Foreskin keratinocyte (primary cell): ENCODE measurements at places on chromosomes 3 and 15. TPM values are rescaled to one million over a fixed set of nuclear protein-coding genes. Genes with fewer than 3 reads are reported as not detected.

DNA sequence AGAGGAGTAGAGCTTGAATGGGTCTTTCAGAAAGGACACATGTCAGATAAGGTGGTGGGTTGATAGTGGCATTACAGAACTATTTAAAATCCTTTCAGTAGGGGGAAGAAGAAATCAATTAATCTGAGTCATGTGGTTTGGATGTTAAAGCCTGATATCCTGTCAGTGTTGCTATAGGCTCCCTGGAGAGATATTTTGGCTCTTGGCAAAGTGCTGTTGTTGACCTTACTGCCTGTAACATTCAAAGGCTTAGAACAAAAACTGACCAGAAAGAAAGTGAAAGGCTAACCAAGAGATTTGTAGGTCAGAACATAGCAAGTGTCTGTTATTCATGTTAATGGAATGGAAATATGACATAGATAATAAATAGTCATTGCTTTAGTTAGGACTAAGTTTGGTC, 552.9 kb downstream of the DIPK2A start:
- DNase-seq = no peak

- DNase-seq = no peak
These were observed 24.4 kb upstream of the COPG1 start for GRCh38 chr3:129224984-129225393.

DNA sequence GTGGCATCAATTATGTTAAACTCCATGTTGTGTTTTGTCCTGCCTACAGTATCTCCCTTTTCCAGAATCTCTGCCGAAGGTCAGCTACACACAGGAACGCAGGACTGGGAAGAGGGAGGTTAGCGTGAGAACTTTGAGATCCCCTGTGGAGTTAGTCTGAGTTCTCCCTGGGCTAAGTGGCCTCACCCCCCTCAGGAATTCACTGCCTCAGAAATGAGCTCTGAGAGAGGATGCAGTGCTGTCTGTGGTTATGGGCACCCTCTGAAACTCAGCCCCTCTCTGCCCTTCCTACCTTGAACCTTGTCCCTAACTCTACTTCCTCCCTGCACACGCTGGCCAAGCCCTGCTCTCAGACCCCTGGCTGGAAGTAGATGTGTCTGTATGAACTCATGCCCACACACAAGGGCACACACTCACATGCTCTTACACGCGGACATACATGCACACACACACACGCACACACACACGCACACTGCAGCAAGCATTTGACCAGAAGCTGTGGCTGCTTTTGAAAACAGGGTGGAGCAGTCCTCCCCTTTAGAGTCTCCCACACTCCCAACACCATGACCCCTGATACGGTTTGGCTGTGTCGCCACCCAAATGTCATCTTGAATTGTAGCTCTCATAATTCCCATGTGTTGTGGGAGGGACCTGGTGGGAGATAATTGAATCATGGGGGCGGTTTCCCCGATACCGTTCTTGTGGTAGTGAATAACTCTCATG, 5.3 kb upstream of the VIPR1 start:
- DNase-seq = no peak

- DNase-seq = no peak
These were observed 228.5 kb downstream of the PTPRG start for GRCh38 chr3:61789861-61790260.

- no peak for DNase-seq
These were observed 5.6 kb upstream of the SLC33A1 start for GRCh38 chr3:155859859-155860258.

The STARD9 gene
- 2.2 TPM in 2 replicates for total RNA-seq
